ENCODE measurements at places on chromosomes 6 and 20.

- no peak for DNase-seq
Measured at GRCh38 chr20:35008411-35009342, 53.0 kb downstream of the MYH7B start.

DNA sequence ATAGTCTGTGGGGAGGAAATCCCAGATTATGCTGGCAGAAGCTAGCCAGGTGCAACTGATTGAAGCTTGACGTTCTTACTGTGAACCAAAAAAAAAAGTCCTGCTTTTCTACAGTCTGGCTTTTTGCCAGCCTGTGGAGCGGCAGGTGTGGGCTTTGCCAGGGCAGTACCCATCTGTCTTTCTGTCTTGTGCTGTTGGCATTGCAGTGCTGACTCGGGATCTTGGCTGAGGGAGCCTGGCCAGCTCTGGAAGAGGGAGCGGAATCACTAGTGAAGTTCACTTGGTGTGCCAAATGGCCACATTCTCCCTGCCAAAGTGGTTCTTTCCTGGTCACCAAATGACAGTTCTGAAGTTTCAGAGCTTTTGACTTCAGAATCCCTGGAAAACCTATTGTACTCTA lies 5.0 kb downstream of the KIF3B start:
- DNase-seq, result no peak

DNA sequence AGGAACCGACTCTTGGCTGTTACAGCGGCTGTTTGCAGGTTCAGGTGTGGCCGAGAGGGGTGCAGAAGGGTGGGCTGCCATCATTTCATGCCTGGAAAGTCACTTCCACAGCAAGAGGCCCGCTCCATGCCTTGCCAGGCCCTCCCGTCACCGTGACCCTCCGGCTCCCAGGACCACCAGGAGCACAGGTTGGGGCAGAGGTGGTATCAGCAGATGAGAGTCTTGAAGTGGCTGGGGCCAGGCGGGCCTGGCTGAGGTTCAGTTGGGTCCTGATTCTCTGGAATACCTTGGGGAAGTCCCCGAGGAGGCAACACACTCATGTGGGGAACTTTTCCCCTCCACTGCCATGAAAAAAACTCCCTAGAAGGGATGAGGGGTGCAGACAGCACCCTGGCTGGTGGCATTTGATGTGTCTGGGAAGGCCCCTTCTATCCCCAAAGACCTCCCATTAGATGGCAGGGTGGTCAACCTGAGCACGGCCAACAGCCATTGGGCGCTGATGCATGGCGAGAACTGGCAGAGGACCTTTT lies 34.2 kb upstream of the IRF4 start:
- DNase-seq, result no peak

DNA sequence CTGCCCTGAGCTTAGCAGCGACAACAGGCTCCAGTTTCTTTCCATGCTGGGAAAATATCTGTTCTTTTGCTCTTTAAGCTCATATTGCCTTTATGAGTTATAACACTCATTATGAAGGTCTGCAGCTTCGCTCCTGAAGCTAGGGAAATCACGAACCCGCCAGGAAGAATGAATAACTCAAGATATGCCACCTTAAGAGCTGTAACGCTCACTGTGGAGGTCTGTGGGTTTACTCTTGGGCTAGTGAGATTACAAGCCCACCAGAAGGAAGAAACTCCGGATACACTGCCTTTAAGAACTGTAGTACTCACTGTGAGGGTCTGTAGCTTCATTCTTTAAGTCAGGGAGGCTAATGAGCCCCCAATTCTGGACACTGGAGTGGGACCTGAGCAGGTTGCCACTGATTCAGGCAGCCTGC lies 3.0 kb upstream of the SSR1 start:
- no peak for DNase-seq

DNA sequence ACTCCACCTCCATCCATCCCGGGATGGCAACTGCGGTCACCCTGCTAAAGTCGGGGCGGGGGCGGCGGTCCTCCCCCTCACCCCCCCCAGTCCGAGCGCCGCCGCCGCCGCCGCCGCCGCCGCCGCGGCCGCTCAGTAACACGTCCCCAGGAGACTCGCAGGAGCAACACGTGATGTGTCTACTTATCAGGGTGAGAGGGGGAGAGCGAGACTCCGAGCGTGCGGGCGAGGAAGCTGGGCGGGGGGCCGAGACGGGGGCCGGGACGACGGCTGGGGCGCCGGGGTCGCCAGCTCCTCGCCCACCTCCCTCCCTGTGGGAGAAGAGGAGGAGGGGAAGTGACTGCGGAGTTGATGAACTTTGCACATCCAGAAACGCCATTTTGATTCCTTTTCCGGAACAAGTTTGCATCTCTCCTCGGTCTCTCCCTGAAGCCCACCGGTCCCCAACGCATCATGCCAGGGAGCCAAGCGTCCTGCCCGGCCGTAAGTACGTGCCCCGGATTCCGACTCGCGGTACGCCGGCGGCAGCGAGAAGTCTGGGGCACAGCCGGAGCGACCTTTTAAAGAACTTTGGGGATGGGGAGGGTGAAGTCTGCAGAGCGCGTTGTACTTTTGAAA lies at the start of gene RREB1:
Gene RREB1, plus strand, starts transcription at position 384 of the 618 bp plus-strand sequence. CDS start 73,951 bp downstream, outside the sequence.
- peak; percentile 71 for DNase-seq

GRCh38 chr20:20552076-20552475 lies 160.4 kb downstream of the RALGAPA2 start:
- no peak for DNase-seq
